ENCODE measurements at places on chromosomes 5 and 9.
A peak's percentile ranks its signal among the peaks of the same experiment; 100 is the strongest.

DNA sequence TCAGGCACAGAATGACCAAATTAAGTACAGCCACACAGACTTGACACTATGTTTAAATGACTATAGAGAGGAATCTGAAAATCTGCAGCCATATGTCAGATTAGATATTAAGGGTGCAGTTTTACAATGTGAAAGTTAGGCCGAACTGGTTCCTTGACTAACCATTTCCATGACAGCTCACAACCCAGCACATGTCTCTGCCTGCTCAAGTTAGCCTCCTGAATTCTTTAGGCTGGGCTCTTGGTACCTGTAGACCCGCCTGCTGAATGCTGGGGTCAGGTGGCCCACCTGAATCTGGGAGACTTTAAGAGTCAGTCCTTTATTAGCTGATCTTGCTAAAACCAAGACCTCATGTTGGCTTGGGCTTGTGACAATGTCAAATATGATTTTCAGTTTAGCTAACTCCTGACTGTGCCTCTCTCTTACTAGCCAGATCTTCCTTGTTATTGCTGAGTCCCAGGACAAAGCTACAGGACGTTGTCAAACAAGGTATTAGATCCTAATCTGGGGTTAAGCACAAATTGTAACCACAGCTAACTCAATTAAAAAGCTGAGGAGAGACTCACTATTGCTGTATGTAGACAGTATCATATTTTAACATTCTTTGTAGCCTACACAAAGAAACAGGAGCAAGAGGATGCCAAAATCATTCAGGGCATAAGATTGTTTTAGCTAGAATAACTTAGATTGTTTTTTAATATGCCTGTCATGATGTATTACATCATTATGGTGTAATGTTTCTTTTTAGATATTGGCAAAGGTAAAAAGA lies 490.9 kb downstream of the SEMA5A start:
- no peak for DNase-seq

- no peak for DNase-seq
Observed at GRCh38 chr9:133158695-133159094, 5.0 kb downstream of the GBGT1 start.

GRCh38 chr9:117145811-117146490 lies 268.9 kb downstream of the ASTN2 start:
- DNase-seq = no peak

DNA sequence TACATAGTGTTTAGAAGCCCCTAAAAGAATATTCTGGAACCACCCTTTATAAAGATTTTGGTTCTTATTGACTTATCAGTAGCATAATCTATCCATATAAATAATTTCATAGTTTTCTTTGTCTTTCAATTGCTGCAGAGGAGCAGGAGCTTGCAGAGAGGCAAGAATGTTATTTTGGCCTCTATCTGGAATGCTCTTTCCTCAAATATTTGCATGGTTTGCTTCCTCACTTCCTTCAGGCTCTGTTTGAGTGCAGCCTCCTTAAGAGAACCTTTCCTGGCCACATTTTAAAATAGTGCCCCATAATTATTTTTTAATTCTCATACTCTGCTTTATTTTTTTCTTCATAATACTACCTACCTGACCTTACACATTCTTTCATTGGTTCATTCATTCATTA lies 1.5 kb downstream of the C5 start:
- no peak for DNase-seq

DNA sequence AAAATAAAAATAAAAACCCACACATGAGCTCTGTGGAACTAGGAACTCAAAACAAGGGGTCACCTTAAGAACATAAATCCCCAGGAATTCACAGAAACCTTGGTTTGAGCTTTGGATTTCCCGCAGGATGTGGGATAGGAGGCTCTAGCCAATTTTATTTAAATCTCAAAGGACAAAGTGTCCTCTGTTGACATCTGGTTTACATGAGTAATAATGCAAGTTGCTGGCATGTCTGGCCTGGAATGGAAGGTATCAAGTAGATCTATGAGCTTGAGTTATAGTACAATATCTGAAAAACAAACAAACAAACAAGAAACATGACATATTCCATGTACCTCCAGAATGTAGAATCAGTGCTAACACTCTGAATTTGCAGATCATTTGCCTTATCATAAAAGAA lies 94.2 kb upstream of the SLIT3 start:
- no peak for DNase-seq

GRCh38 chr9:84111726-84112125 lies 131.1 kb downstream of the RMI1 start:
- DNase-seq = peak; percentile 15

DNA sequence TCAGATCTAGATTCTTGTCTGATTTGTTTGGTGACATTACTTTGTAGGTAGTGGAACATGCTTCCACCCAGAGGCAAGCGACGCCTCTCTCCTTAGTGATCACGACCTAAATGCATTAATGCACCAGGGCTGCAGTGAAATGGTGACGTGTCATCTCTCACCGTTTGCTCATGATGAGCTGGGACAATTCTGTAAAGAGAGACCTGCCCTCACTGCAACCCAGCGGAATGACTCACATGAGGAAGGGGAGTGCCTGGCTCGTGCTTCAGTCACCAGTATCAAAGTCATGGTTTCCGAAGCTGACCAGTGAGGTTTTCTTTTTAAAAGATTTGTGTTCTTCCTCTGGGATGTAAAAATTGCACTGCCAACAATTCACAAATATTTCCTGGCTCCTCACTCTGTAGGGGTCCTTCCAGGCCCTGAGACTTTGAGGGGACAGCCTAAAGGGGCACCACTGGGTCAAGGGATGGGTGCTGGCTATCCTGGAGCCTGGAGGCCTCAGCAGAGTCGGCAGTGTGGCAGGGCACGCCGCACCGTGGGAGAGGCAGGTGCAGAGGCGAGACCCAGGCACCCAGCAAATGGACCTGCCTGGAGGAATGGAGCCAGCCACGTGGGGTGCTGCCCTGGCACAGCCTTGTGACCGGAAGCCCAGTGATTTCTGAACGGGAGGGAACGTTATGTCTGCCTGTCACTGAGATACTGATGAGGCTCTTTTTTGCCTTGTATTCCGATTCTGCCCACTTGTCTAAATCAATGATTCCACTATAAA lies 17.3 kb downstream of the QSOX2 start:
- peak; percentile 98 for DNase-seq

DNA sequence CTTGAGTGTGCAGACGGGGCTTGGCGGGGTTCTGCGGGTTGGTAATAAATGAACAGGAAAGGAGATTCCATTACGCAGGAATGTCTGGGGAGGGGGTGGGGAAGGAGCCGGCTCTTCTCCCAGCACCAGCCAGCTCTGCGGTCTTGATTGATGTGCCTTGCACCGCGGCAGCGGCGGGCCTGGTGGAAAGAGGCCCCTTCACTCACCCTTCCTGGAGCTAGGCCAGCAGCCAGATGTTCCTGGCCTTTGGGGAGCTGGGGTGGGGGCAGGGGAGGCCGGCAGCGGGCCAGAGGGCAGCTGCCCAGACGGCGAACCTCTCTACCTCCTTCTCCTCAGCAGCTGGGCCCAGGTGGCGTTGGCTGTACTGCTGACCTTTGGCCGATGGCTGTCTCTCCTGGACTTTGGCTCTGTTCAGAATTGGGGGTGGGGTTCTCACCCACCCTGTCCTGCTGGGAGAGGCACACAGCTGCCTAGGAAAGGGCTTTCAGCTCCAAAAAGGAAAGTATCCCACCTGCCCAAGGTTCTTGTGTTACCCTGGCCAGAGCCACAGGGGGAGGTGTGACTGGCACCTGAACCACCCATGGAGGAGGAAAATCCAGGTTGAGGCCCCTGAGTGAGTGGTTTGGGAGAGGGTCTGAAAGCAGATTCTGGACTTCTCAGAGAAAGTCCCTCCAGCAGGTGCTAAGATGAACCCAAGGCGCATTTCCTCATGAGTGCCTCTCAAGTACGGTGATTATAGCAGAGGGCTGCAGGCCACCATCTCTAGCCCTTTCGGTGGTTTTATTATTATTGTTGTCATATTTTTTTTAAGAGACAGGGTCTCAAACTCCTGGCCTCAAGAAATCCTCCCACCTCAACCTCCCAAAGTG lies 58.0 kb upstream of the SYNPO start:
- DNase-seq = no peak

- DNase-seq = no peak
Observed at GRCh38 chr5:68928617-68929302, 165.1 kb upstream of the SLC30A5 start.

All from H54 (cell line).